ENCODE measurements at places on chromosomes 3 and 15.

DNA sequence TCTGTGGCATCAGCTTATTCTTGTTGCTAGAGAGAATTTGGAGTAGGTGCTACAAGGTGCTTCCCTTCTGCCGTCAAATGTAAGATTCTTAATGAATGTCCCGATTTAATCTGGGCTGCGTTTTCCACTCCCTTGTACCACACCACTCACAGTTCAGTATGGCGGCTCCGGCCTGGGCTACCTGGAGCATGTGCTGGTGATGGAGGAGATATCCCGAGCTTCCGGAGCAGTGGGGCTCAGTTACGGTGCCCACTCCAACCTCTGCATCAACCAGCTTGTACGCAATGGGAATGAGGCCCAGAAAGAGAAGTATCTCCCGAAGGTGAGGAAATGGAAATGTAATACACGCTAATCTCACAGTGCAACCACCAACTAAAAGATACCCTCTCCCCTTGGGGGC is 4.9 kb downstream of the IVD start:
- H3K27me3 ChIP-seq = no peaks in the 10 kb centered on the region
- DNase-seq = no peak
- peak overlapping the region; percentile 1 for H3K27ac ChIP-seq
- peaks cover 37% of the 10 kb centered on the region for H3K4me1 ChIP-seq
- no peak overlapping the region for H3K4me3 ChIP-seq
- H3K36me3 ChIP-seq = peaks cover 42% of the 10 kb centered on the region

DNA sequence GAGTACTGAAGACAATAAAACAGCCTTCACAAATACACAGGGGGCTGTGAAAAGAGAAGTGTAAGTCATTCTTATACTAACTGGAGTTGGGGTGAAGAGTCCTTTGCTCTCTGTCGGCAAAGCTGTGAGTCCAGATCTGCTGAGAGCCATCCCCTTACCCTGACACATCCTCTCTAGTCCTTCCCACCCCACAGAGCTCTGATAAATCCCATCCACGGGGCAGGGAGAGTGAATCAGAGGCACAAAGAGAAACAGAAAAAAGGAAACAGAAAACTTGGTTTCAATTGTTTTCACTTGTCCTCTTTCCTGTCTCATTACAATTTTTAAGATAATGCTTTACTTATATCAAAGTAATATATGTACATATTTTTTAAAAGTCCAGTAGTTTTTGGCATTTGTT is 18.2 kb upstream of the ZNF639 start:
- H3K27me3 ChIP-seq = peaks cover 14% of the 10 kb centered on the region
- H3K36me3 ChIP-seq = no peaks in the 10 kb centered on the region
- peaks cover 2% of the 10 kb centered on the region for H3K4me1 ChIP-seq
- no peak overlapping the region for H3K4me3 ChIP-seq
- no peak for DNase-seq
- H3K27ac ChIP-seq = no peak overlapping the region

DNA sequence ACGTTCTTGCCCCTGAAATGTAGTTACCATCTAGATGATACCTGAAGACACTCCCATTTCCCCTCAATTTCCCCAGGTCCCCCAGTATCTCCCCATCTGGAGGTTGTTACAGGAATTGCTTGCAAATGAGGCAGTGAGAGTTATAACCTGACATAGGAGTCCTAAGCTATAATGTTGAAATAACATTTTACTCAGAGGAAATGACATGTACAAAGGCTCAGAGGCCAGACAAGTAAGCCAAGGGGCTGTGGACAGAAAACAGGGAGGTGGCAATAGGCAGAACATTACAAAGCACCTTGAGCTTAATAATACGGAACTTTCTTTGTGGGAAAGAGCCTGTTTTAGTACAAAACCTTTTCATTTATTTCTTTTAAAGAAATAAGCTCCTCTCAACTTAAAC is 171.9 kb downstream of the FRMD5 start:
- H3K27me3 ChIP-seq = peaks cover 23% of the 10 kb centered on the region
- no peak for DNase-seq
- H3K27ac ChIP-seq = no peak overlapping the region

- H3K4me3 ChIP-seq = peak overlapping the region; percentile 40
- no peaks in the 10 kb centered on the region for H3K36me3 ChIP-seq
- peaks cover 72% of the 10 kb centered on the region for H3K27me3 ChIP-seq
- peaks cover 20% of the 10 kb centered on the region for H3K4me1 ChIP-seq
Observed at GRCh38 chr3:169147238-169148008, 516.1 kb downstream of the MECOM start.

DNA sequence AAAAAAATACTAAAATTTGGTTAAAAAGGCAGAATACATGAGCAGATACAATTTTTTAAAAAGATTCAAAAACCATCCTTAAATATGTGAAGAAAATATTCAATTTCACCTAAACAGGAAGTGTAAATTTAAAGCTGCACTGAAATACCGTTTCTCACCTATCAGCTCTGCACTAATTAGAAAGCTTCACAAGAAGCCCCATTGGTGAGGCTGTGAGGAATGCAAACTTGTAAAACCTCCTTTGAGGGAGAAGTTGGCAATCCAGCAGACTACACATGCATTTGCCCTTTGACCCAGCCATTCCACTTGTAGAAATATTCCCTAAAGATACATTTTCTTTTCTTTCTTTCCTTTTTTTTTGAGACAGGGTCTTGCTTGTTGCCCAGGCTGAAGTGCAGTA is 18.8 kb downstream of the BLM start:
- H3K27ac ChIP-seq = no peak overlapping the region
- H3K36me3 ChIP-seq = peaks cover 76% of the 10 kb centered on the region
- H3K27me3 ChIP-seq = no peaks in the 10 kb centered on the region
- no peak for DNase-seq

GRCh38 chr3:61221759-61222362 is 29.4 kb downstream of the FHIT start:
- no peak overlapping the region for H3K27ac ChIP-seq
- no peaks in the 10 kb centered on the region for H3K36me3 ChIP-seq
- H3K4me3 ChIP-seq = no peak overlapping the region

DNA sequence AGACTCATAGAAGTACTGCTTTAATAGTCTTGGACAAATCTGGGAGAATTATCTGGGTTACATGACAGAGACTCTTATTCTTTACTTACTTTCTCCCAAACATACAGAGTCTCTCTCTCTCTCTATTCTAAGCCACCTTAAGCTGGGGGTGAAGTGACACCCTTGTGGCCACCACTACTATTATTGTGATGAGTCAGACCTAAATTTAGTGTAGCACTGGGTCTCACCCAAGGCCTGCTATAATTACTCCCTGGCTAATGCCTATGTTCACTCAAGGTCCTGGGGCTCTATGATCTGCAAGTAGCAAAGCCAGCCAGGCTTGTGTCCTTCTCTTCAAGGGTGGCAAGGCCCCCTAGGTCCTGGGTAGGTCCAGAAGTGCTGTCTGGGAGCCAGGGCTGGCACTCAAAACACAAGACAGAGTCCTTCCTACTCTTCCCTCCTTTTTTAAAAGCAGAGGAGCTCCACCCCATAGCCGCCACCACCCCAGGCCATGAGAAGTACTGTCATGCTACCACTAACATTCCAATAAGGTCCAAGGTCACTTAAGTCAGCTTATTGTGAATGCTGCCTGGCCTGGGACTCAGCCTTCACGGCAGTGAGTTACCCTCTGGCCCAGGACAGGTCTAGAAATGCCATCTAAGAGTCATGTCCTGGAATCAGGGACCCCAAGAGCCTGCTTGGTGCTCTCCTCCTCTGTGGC is 183.6 kb downstream of the POLQ start:
- no peak overlapping the region for H3K27ac ChIP-seq
- no peak overlapping the region for H3K4me3 ChIP-seq
- H3K36me3 ChIP-seq = no peaks in the 10 kb centered on the region
- H3K4me1 ChIP-seq = no peaks in the 10 kb centered on the region

DNA sequence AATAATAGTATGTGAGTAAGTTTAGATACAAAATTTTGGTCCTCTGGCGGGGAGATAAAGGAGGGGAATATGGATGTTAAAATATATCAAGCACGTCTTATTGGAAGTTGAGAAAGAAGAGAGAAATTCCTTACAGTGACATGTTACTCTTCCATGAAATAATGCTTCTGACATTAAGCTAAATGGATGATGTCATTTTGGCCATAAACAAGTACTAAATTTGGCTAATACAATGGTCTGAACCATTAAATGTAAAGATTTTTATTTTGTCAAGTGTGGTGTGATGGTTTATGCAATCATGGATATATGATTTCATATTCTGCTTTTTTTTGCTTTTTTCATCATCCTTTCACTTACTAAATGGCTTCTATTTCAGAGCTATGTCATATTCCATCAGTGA is 405.4 kb downstream of the FEZF2 start:
- H3K4me1 ChIP-seq = no peaks in the 10 kb centered on the region
- H3K27ac ChIP-seq = no peak overlapping the region
- no peaks in the 10 kb centered on the region for H3K27me3 ChIP-seq
- no peak overlapping the region for H3K4me3 ChIP-seq

GRCh38 chr3:50493086-50493485 is 10.3 kb downstream of the CACNA2D2 start:
- DNase-seq = no peak
- H3K36me3 ChIP-seq = no peaks in the 10 kb centered on the region
- H3K4me3 ChIP-seq = no peak overlapping the region
- H3K4me1 ChIP-seq = peaks cover 1% of the 10 kb centered on the region
- no peak overlapping the region for H3K27ac ChIP-seq

GRCh38 chr3:127037418-127037841 is 54.5 kb downstream of the PLXNA1 start:
- H3K4me1 ChIP-seq = no peaks in the 10 kb centered on the region
- no peaks in the 10 kb centered on the region for H3K36me3 ChIP-seq
- H3K4me3 ChIP-seq = no peak overlapping the region

GRCh38 chr15:51335538-51336410 is 2.6 kb downstream of the CYP19A1 start:
- no peak for DNase-seq
- peaks cover 6% of the 10 kb centered on the region for H3K27me3 ChIP-seq
- H3K36me3 ChIP-seq = no peaks in the 10 kb centered on the region
